ENCODE measurements at places on chromosomes 2 and 18.

- peak; percentile 39 for DNase-seq
Measured at GRCh38 chr2:227472265-227473121, 537 bp downstream of the AGFG1 start.

DNA sequence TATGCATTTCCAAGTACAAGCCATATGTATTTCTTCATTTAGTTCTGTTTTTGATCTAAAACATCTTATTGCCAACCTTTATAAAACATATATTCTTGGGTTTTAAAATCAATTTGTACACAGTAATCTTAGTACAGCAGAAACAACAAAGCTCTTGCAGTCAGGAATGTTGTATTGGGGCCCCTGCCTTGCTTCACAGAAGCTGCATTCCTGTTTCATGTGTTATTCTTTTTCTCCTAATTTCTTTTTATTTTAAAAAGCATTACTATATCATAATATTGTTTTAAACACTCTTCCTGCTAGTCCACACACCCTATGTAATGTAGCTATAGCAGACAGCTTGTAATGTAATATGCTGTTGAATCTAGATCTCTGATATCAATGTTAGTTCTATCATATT lies 24.0 kb downstream of the SERPINB7 start:
- DNase-seq, result no peak

GRCh38 chr2:115161771-115162493 lies 719.5 kb downstream of the DPP10 start:
- DNase-seq, result no peak

DNA sequence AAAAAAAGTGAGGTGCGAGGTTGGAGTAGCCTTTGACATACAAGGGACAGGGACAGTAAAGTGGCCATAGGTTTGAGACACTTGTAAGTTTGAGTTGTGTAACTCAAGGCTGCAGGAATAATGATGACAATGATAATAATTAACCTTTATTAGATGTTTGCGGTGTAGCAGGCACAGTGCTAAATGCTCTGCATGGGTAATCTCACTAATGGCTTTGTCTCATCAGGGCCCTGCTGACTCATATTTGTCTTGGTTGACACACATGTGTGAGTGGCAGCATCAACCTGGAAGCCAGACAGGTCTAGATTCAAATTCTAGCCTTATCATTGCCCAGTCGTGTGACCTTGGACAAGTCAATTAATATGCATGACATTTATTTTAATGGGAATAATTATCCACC lies 126.2 kb downstream of the FSHR start:
- no peak for DNase-seq

GRCh38 chr2:101991721-101992145 lies at the start of gene IL1R2:
Gene IL1R2, plus strand, starts transcription at chr2:101991960. Its CDS starts 16,616 bp downstream, at chr2:102008576.
- DNase-seq, result peak; percentile 21

DNA sequence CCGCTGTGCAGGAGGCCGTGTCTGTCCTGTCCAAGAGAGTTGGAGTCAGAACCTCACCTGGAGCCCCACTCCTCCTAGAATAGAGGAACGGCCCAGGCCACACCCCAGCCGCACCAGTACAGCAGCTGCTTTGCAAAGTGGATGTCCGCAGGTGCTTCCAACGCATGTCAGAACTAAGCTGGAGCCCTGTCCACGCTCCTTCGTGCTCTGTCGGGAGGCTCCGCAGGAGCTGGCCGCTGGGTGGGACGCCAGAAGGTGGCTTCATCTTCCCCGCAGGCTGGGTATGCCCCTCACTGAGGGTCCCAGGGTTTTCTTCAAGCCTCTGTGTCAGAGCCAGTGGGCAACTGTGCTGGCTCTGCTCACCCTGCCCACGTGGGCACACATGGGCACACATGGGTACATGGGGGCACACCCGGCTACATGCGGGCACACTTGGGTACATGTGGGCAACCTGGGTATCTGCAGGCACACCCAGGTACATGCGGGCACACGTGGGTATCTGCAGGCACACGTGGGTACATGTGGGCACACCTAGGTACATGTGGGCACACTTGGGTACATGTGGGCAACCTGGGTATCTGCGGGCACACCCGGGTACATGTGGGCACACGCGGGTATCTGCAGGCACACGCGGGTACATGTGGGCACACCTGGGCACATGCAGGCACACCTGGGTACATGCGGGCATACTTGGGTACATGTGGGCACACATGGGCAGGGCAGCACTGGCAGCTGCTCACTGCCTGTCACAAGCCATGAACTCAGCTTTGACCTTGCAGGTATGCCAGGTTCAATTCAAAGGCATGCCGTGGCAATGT lies 67.1 kb upstream of the CTDP1 start:
- DNase-seq, result no peak

All from CD4-positive, alpha-beta T cell (primary cell).